ENCODE measurements at places on chromosomes 5 and 9.
A peak's percentile ranks its signal among the peaks of the same experiment; 100 is the strongest.

- no peak for DNase-seq
Measured at GRCh38 chr9:128231638-128232527, 28.7 kb downstream of the DNM1 start.

- DNase-seq = peak; percentile 76
Measured at GRCh38 chr9:126915281-126915816, 767 bp downstream of the RALGPS1 start.

- no peak for DNase-seq
Measured at GRCh38 chr9:133285252-133285775, 10.3 kb upstream of the ABO start.

- DNase-seq = no peak
Measured at GRCh38 chr5:68286612-68286912, 71.0 kb downstream of the PIK3R1 start.

- no peak for DNase-seq
Measured at GRCh38 chr9:109101810-109102209, 17.9 kb downstream of the TMEM245 start.

DNA sequence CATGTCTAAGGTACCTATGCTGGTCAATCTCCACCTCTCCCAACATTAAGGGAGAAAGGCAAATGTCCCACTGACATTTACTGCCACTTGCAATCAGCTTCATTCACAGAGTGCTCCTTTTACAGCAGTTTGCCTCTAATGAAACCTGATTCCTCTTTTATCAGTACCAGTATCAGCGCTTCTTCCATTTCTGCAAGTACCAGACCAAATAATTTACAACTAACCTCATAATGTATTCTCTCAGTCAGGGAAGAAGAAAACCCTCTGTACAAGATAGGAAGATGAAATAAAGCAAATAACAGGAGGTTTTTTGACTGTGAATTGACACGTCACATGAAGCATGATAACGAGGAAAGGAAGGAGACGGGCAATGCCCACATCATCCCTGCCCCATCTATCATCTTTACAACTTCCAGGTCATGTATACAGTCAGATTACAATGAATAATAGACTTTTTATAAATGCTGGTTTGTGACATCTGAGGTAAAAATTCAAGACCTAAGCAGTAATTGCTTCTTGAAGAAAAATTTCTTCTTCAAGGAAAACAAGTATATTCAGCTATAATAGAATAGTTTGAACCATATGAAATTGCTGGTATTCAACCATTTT lies 21.9 kb downstream of the ABITRAM start:
- DNase-seq = no peak

DNA sequence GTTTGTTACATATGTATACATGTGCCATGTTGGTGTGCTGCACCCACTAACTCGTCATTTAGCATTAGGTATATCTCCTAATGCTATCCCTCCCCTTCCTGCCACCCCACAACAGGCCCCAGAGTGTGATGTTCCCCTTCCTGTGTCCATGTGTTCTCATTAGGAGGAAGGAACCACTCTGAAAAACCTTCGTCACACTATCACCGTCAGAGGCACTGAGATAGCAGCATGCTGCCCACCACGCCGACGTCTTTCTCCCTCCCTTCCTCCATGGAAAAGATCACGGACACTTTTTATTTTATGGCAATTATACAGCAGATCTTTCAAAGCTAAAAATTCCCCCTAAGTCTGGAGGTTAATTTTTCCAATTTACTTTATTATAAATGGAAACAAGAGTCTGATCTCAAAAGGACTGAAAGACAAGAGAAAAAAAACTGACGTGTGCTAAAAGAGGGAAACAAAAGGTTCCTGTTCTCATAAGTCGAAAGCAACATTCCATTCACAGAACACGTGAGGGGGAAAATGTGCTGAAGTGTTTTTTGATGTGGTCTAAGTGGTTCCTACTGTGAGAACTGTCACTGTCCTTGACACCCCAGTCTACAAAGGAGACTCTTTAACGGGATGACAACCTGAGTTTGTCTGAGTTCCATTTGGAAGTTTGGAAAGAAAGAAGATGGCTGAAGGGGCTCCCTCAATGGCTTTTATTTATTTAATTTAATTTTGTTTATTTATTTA lies 339.7 kb upstream of the IRX2 start:
- peak; percentile 96 for DNase-seq

GRCh38 chr5:132621699-132622098 lies 36.3 kb upstream of the IL13 start:
- DNase-seq = no peak

- peak; percentile 76 for DNase-seq
Measured at GRCh38 chr9:86282979-86283535, 719 bp upstream of the ISCA1 start.

GRCh38 chr9:14221558-14221957 lies 92.4 kb downstream of the NFIB start:
- peak; percentile 58 for DNase-seq

GRCh38 chr9:76573905-76574760 lies 115.2 kb downstream of the GCNT1 start:
- DNase-seq = no peak

DNA sequence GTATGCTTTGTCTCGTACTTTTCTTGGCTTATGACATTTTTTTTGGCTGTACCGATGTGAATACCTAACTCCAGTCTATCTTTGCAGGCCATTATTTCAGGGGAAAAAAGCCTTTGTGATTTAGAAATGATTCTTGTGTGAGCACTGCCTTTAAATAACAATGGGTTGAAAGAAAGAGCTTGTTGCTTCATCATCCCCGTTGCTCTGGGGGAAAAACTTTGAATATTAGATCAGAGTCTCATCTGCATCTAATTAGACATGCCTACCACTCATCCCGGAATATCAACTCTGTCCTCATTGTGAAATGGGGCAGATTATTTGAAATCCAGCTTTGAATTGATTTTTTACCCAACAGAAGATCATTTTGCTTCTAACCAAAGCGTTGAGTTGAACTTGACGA lies 13.5 kb downstream of the CXCL14 start:
- DNase-seq = no peak

GRCh38 chr9:93574900-93575795 lies 1.2 kb upstream of the PHF2 start:
- no peak for DNase-seq

- DNase-seq = no peak
Measured at GRCh38 chr5:180521101-180521500, 26.9 kb downstream of the CNOT6 start.

DNA sequence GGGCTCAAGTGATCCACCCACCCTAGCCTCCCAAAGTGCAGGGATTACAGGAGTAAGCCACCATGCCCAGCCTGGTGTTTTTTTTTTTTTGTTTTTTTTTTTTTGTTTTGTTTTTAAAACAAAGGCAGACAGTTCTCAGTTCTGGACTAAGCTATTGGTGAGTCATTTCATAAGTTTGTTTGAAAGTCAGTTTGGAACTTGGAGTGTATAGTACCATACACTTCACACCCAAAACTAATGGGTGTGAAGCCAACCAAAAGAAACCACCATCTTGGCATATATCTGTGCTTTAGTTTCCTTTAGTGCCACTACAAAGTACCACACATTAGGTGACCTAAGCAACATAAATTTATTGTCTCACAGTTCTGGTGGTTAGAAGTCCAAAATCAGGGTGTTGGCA lies 13.4 kb downstream of the MAST4 start:
- DNase-seq = no peak

DNA sequence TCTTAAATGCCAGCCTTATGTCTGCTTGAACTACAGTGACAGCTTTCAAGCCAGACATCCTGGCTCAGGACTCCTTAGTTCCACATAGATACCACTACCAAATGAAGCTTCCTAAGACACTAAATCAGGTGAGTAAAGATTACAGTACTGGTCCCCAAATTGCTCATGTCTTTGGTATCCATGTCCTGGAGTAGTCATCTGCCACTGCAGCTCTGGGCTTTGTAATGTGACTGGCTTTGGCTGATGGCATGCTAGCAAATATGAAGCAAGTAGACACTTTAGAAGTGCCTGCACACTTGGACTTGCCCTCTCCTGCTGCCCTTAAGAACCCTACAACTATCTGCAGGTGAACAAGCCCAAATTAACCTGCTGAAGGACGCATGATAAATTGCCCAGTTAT lies 334.9 kb downstream of the BNC2 start:
- no peak for DNase-seq

- DNase-seq = no peak
Measured at GRCh38 chr5:21581508-21581907, 1271.6 kb downstream of the CDH12 start.

DNA sequence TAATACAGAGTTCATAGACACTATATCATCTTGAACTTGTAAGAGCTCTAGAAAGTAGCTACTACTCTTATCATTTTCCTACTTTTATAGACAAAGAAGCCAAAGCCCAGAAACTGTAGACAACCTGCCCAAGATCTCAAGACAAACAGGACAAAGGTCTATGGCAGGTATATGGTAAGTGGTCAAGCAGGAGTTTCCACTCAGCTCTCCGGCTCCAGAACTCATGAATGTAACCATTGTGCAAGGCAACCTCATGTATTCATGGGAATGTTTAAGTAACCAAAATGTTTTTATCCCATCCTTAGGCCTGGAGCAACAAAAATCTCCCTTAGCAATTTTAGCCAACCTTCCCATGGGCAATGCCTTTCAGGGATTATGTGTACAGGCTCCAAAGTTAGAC lies 163.4 kb upstream of the PUM3 start:
- DNase-seq = no peak

DNA sequence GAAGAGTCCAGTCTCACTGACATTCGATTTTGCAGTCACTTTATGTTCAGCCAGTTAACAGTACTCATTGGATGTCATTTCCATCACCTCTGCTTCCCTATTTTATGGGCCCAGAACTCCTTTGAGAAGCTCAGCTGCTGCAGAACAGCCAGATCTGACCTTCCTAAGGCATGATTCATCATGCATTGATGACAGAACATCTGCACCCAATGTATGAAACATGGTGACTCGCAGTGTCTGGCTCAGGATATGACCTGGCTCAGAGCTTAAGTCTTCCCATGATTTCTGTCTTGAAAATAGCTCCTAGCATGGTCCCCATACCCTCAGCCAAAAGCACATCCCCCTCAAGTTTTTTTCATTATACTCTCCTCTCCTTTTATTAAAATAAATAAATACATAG lies 92.6 kb upstream of the TRIM32 start:
- no peak for DNase-seq

DNA sequence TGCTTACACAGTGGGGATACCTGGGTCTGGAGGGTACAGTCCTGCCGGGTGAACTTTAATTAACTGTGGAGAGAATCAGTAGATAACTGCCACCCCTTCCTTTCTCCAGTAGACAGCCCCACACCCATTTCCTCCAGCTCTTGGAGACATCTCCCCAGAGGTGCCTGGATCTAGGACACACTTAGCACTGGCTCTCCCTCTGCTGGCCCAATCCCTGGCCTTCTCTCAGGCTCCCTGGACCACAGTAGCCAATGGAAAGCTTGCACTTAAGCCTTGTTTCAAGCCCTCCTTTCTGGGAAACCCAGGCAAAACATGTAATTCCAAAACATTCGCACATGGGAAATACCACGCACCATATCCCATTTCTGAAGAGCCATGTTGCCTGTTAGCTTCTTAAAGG lies 169.2 kb upstream of the GAS1 start:
- no peak for DNase-seq

DNA sequence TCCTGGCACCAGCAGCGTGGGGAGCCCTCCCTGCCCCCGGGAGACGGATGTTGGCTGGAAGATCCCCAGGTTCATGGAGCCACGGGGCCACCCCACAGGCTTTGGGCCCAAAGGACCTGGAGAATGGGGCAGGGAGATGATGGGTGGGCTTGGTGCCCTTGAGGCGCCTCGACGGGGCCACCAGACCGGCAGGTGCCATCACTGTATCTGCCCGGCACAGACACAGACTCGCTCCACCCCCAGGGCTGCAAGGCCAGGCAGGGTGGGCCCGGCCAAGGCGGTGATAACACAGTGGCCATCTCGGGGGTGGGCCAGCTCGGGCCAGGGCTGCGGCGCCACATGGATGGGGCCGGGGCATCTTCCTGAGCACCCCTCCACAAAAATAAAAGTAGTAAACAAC lies 35.0 kb upstream of the EGFL7 start:
- no peak for DNase-seq
